ENCODE measurements at places on chromosomes 7 and 10.
A peak's percentile ranks its signal among the peaks of the same experiment; 100 is the strongest.

GRCh38 chr7:69714886-69715576 is 116.8 kb downstream of the AUTS2 start:
- DNase-seq = no peak

GRCh38 chr10:125662584-125662983 is 20.4 kb downstream of the TEX36 start:
- DNase-seq = no peak

DNA sequence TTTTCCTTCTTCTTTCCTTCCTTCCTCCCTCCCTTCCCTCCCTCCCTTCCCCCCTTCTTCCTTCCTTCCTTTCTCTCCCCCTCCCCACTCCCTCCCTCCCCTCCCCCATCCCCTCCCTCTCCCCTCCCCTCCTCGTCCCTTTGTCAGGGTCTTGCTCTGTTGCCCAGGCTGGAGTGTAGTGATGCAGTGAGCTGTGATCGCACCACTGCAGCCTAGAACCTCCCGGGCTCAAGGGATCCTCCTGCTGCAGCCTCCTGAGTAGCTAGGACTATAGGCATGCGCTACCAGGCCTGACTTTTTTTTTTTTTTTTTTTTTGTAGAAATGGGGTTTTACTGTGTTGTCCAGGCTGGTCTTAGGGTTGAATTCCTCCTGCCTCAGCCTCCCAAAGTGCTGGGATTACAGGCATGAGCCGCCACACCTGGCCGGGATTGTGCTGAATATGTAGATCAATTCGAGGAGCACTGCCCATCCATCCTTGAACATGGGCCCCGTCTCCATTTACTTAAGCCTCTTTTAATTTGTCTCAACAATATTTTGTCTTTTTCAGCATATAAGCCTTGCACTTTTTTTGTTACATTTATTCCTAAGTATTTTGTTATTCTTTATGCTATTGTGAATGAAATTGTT is 23.4 kb downstream of the GRIFIN start:
- DNase-seq = no peak

- no peak for DNase-seq
These were observed 32.7 kb upstream of the TRIM8 start for GRCh38 chr10:102611514-102612087.

DNA sequence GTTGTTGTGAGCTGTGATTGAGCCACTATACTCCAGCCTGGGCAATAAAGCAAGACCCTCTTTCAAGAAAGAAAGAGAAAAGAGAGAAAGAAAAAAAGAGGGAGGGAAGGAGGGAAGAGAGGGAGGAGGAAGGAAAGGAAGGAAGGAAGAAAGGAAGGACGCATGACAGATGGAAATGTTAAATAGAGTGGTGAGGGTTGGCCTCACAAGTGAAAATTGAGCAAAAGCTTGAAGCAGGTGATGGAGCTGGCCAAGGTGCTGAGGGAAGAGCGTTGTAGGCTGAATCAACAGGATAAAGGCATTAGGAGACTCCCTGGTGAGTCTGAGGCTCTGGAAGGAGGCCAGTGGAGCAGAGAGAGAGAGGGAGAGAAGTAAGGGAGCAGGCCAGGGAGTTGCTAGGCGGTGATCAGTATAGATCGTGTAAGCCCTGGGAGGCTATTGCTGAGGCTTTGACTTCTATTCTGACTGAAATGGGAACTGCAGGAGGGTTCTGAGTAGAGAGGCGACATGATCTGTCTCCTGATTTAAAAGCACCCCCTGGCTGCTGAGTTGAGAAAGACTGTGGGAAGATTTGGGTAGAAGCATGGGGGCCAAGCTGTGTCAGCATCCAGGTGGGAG is 26.5 kb upstream of the TMEM248 start:
- DNase-seq = no peak

GRCh38 chr10:5659702-5660528 is 6.5 kb downstream of the ASB13 start:
- no peak for DNase-seq

GRCh38 chr10:88108115-88108610 is 244.7 kb downstream of the PTEN start:
- no peak for DNase-seq

DNA sequence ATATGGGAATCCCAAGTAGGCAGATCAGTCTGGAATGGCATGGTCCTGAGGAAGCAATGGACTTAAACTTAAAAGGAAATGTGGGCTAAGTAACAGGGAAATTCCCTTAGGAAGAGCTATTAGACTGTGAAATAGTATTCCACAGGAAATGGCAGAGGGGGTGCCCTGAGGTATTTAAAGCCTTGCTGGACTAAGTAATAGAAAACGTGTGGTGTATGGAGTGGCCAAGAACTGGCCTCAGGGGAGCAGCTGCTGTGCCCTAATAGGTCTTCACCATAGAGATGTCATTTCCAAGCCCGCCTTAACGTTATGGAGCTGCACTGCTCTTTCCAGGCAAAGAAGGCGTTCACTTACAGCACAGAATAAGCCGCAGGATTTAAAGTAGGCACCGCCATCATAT is 365.2 kb upstream of the ZMIZ1 start:
- DNase-seq = no peak

DNA sequence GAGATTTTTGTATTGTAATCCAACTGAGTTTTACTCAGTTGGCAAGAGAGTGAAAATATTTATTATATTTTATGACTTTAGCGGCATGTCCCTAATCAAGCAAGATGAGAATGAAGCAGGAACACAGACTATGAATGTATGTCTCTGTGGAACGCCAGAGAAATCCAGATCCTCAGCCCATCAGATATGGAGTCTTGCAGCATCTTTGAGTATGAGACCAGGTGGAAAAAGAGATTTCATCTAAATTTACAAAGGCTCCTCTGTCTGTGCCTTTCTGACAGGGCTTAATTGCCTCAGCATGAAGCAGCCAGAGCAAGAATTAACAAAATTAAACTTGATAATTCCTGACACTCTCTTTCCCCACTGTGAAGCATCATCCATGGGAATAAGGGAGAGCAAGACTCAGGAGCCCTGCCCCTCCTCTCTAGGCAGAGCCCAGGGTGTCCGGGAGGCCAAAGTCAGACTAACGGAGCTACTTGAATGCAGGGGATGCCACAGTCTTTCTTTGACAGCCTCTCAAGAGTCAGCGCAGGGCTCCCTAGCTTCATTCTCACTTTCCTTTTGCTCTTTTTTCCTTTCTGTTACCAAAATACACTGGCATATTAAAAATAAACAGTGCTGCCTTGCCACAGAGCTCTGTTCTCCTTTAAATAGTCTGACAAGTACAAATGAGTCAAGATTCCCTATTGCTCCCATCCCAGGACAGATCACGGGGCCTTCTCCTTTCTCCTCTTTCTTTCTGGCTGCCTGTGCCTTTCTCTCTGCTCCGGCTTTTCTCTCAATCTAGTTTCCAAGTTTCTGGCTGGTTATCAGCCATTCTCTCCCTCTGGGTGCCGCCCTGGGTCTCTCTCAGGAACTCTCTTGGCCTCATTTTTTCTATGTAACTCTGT is 132.2 kb upstream of the INHBA start:
- DNase-seq = no peak

GRCh38 chr10:67017218-67017617 is 91.4 kb downstream of the LRRTM3 start:
- DNase-seq = no peak

DNA sequence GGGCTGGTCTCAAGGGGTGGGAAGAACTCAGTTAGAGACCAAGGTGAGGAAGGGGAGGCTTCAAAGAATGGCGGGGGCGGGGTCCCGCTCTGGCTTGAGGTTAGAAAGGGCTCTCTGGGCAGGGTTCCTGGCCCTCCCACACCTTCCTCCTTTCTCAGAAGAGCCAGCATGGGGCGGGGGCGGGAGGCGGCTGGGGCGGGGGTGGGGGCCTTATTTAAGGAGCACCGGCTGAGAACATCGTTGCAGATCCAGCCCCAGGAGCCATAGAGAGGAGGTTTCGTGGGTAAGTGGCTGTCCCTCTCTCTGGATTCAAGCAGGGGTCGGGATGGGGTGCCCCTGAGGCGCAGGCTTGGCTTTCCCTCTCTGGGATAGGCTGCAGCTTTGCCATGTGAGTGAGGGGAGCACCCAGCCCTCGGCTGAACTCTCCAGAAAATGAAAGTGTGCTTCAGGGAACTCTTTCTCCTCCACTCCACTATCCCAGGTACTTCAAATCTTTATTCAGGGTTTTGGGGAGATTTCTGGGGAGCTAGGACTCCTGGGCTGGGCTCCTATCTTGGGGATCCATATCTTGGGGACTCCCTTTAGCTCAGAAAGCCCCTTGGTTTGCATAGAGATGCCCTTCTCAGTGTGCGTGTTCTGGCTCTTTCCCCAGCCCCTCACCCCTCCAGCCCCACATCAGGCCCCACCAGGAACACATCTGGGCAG is 3.3 kb upstream of the CUEDC2 start:
- no peak for DNase-seq

GRCh38 chr10:112701878-112702255 is 248.2 kb upstream of the TCF7L2 start:
- DNase-seq = no peak

GRCh38 chr10:122459561-122460273 is 1.6 kb upstream of the HTRA1 start:
- no peak for DNase-seq

GRCh38 chr10:3659203-3659917 is 125.6 kb downstream of the KLF6 start:
- no peak for DNase-seq

DNA sequence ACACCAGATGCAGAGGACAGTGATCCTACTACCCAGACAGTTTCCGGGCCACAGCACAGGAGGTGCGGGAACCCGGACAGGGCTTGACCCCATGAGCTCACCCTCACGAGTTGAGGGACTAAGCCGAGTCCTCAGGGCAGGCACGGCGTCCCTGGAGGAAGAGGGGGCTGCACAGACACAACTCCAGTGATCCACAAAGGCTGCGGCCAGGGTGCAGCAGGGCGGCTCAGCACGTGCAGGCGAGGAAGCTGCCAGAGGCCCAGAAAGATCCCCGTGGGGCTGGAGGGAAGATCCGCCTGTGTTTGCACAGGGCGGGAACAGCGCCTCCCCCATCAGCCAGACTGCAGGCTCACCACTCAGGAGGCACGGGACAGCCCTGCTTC is 45.9 kb upstream of the TMEM72 start:
- DNase-seq = no peak

DNA sequence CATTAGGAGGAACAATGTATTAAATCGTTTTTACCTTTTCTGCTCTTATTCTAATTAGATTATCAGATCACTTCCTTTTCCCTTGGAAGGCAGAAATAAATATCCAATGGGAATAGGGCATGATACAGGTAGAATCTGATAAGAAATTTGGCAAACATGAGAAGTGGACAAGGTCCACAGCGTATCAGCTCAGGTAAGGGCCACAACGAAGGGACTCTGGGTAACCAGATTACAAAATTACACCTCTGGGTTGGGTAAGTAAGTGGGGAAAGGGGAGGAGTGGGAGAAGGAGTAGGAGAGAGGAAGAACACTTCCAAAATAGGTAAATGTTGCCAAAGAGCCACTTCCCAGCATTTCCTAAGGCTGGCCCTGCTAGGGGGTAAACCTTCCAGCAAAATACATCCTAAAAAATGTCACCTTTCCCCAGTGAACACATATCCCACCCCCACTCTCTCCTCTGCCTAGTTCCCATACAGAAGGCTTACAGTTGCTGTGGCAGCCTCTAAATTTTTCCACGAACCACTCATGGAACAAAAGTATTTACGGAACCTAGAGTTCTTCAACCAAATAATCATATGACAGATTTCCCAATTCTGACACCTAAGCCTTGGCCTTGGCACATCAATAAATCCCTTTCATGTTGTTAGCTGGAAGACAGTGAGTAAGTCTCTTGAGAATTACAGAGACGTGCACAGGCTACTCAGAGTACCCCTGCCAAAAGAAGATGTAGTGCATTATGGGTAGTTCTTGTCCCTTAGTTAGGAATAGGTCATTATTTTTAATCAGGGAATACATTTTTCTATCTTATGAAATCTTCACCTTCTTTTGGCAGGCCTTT is 51.5 kb upstream of the DLX6 start:
- DNase-seq = no peak

GRCh38 chr7:107609811-107610261 is 29.8 kb downstream of the BCAP29 start:
- no peak for DNase-seq

DNA sequence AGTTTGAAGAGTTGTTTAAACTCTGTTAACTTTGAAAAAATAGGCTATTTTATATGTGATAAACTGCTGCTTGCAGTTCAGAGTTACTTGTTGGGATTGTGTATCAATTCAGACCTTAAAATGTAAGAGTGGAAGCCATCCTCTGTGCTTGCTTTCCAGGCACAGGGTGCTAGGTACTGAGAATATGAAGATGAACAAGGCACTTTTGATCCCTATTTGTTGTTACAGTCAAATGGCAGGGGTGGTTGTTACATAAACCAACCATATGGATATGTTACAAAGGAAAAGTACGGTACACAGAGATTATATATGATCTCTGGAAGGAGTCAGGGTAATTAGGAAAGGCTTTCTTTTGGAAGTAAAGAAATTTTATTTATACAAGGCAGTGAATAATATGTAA is 63.8 kb downstream of the REEP3 start:
- no peak for DNase-seq

- no peak for DNase-seq
These were observed 417.7 kb upstream of the CELF2 start for GRCh38 chr10:10600004-10600403.

DNA sequence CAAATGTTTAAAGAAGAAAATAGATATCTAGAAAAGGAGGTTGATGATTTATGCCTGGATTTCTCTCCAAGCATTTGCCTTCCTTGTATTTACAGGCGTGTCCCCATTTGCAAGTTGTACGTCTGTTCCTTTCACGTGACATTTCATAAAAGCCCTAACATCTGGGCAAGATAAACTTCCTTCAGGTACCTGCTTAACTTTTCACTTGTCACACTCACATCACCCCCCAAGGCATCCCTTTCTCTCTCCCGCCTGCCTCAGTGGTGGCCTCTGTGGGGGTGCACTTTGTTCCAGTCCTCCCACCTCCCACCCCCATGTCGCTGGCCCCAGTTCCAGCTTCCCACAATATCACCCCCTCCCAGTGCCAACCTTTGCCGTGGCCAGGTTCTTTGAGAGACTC is 6.7 kb downstream of the TWIST1 start:
- no peak for DNase-seq

- no peak for DNase-seq
These were observed 515.3 kb downstream of the GRID1 start for GRCh38 chr10:85851325-85851724.

GRCh38 chr10:101250136-101250535 is 20.9 kb upstream of the LBX1 start:
- no peak for DNase-seq

DNA sequence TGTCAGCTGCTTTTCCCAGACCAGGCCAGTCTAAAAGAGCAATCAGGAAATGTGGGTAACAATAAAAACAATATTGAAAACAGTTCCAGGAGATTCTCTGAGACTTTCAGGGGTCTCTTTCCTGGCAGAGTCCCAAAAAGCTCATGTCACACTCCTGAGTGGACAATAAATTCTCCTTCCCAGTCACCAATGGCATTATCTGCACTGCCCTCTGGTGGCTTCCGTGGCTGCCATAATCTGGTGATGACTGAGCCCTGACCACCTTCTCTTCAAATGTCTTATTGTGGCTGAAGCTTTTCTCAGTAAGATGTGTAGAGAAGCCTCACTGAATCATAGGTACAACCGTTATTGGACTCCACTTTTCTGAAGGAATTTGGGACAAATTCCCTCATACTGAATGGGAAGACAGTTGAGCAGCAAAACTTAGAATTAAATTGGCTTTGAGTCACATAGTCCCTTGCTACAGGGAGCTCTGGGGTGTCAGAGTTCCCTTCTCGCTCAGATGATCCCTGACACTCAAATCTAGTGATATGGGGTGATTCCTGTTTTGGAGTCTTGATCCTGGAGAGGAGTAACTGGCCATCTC is 24.4 kb upstream of the ASAH2 start:
- DNase-seq = peak; percentile 11

GRCh38 chr7:50806143-50806542 is 23.4 kb upstream of the GRB10 start:
- no peak for DNase-seq

Measured in GM12891 (cell line).